Cerebellar cortex (tissue), 1 donor: ENCODE measurements at places on chromosomes 3 and 15.

- peak; percentile 26 for DNase-seq
These were observed 483.7 kb upstream of the SGO1 start for GRCh38 chr3:20669675-20670074.

- DNase-seq = no peak
These were observed 400.6 kb downstream of the ZBTB20 start for GRCh38 chr3:114746502-114746901.

- no peak for DNase-seq
These were observed 32.6 kb downstream of the PDCD6IP start for GRCh38 chr3:33831053-33831452.

- no peak for DNase-seq
These were observed 3.3 kb downstream of the BNIP2 start for GRCh38 chr15:59685737-59686297.

- peak; percentile 55 for DNase-seq
These were observed 52.5 kb downstream of the SH3BP5 start for GRCh38 chr3:15279671-15280402.

DNA sequence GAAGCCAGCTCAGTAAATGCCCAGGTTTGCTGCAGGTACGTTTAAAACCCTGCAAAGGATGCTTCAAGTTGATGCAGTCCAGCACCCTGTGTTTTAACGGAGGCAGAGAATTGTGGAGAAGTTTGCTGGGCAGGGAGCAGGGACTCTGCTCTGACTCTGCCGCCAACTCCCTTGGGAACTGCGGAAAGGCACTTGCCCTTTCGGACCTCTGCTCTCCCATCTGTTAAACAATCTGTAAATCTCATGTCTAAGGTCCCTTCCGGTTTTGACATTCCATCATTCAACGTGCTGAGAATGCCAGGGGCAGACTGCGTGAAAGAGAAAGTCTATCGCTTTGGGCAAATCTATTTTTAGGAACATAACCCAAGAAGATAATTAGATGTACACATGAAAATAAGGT is 184.5 kb downstream of the OPA1 start:
- no peak for DNase-seq

DNA sequence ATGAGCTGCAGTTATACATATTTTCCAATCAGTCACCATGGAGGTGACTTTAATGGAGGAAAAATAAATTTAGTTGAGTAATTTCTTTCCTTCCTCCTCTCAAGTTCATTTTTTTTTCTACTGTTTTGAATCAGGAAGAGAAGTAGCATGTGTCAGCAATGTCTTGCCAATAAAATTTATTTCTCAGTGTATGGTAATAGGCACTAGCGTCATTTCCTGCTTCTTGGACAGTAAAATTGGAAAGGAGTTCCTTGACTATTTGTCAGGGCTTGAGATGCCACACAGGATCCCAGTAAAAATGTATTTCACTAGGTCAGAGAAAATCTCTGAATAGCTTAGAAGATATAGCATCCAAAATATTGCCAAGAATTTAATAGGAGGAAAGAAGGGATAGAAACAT is 605.9 kb downstream of the ROBO1 start:
- no peak for DNase-seq

- no peak for DNase-seq
These were observed 215.3 kb downstream of the CPNE4 start for GRCh38 chr3:131819381-131820055.

DNA sequence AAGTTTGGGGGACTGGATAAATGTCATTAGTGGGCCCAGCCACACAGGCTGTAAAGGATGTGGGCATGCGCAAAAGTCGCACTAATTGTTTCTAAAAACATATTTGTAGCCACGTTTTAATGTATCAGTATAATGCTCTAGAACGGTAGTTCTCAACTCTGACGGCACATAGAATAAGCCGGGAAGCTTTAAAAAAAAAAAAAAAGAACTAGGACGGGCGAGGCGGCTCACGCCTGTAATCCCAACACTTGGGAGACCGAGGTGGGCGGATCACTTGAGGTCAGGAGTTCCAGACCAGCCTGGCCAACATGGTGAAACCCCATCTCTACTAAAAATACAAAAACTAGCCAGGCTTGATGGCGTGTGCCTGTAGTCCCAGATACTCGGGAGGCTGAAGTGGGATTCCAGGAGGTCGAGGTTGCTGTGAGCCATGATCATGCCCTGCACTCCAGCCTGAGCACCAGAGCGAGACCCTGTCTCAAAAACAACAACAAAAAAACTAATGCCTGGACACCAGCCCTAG is 618 bp upstream of the MON1A start:
- DNase-seq = no peak

DNA sequence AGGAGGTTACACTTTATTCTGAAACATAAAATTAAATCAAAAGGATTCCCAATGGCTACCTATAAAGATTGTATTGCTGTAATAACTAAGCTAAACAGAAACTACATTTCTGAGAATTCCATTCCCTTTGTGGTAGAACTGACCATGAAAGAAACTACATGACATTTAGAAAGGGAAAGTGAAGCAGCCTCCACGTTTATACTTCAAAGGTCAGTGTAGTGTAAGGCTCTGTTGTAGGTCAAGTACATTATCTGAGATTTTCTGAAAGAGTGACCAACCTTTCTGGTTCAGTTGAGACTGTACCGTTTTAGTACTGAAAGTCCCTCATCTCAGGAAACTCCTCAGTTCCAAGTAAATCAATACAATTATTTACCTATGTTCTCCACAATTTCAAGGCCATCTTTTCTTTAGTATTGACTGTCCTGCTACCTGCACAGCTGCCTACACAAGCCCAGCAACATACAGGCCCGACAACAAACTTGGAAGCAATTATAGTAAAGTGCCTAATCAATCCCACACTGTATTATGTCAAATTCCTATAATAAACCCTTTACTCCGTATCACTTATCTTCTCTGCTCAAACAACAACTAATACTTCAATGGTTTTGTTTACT is 343.0 kb downstream of the PLOD2 start:
- no peak for DNase-seq

GRCh38 chr15:72492733-72493132 is 18.6 kb downstream of the ARIH1 start:
- DNase-seq = no peak

- no peak for DNase-seq
These were observed 16.0 kb upstream of the GPR171 start for GRCh38 chr3:151219056-151219455.

DNA sequence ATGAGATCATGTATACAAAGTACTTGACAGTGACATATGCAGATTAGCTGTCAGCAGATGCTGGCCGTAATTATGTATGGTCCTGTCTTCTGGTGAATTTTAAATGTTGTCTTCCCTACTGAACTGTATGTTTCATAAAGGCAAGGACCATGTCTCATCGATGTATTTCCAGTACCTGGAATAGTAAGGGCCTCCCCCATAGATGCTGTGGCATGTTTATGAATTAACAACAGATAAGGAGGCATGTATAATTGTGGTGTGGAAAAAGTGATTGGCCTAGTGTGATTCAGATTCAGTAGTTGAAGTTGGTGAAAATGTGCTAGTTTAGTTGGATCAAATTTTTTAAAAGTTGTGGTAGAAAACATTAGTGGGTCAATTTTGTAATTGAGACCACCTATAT is 202.7 kb upstream of the SLC2A2 start:
- no peak for DNase-seq

DNA sequence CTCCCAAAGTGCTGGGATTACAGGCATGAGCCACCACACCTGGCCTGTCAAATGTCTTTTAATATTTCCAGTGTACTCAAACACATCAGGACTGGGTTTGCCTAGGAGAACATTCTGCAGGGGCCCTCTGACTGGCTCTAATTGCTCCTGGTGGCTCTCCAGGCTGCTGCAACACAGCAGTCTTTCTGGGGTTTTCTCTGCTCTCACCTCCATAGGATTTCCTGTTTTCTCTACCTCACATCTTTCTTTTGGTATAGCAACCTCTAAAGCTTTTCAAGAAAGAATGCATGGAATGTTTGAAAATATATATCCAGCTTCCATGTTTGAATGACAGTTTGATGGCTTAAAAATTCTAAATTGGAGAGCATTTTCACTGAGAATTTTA is 83.3 kb upstream of the IGSF10 start:
- DNase-seq = no peak

DNA sequence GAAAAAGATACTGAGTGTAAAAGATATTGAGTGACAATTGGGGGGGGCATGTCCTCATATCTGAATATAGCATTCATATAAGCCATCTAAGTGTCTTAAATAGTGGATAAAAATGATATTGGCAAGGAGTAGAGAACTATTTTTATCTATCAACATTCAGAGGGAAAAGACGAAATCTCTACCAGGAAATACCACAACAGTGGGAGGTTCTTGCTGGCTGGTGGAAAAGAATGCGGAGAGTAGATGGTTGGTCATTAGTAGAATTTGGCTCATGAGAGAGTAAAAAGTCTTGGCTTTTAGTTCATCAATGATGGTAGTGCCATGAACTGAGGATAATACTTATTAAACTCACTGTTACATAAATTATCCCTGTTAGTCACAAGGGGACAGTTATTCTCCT is 4.8 kb upstream of the TCF12 start:
- no peak for DNase-seq

DNA sequence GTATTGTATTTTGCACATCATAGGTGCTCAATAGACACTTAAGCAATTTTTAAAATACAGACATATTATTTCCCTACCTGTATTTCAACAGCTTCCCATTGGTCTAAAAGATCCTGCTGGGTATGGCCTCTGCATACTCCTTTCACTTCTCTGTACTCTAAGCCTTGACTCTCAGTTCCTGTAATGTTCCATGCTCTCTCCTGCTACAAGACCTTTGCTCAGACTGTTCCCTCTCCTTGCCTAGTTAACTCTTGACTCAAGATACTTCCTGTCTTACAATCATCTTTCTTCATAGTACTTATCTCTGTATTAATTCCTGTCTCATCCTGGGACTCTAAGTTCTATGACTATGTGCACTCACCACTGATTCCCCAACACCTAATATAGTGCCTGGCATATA is 1.7 kb downstream of the SCN11A start:
- DNase-seq = no peak

- no peak for DNase-seq
These were observed 7.2 kb downstream of the SPG11 start for GRCh38 chr15:44656298-44656697.

DNA sequence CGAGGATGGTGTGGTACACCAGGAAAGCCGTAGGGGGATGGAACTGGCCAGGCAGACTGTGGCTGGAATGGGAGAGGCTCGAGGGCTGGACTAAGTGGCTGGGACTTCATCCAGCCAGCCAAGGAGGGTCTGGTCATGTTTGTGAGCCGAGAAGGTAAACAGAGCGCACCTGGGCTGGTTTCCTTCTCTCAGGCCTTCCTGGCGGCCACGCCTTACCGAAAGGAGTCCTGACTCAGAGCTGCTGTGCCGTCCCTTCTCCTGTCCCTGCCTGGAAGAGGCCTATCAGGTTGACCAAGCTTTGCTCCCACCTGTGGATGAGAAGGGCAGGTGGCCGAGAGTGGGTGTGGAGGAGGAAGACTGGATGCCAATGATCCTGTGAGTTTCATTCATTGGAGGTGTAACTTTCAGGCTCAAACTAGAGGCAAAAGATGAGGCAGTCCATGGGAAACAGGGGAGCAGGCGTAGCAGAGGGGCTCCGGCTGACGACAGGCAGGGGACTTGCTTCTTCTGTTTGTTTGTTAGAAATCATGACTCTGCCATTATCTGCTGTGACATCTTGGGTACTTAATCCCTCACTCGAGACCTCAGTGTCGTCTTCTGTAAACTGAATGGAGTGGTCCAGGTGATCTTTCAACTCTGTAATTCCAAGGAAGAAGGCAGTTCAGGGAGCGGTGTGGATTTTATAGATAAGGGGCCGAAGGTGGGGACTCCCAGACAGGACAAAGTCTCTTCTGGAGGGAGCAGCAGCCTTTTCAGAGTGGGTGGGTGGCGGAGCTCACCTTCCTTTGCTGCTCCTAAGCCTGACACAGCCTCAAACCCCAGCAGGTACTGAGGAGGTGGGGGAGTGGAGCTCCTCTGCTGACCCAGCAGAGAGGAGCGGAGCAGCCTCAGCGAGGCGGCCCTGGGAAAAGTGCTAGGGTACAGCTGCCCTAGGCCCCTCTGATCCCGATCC is 71.8 kb upstream of the GATM start:
- no peak for DNase-seq

DNA sequence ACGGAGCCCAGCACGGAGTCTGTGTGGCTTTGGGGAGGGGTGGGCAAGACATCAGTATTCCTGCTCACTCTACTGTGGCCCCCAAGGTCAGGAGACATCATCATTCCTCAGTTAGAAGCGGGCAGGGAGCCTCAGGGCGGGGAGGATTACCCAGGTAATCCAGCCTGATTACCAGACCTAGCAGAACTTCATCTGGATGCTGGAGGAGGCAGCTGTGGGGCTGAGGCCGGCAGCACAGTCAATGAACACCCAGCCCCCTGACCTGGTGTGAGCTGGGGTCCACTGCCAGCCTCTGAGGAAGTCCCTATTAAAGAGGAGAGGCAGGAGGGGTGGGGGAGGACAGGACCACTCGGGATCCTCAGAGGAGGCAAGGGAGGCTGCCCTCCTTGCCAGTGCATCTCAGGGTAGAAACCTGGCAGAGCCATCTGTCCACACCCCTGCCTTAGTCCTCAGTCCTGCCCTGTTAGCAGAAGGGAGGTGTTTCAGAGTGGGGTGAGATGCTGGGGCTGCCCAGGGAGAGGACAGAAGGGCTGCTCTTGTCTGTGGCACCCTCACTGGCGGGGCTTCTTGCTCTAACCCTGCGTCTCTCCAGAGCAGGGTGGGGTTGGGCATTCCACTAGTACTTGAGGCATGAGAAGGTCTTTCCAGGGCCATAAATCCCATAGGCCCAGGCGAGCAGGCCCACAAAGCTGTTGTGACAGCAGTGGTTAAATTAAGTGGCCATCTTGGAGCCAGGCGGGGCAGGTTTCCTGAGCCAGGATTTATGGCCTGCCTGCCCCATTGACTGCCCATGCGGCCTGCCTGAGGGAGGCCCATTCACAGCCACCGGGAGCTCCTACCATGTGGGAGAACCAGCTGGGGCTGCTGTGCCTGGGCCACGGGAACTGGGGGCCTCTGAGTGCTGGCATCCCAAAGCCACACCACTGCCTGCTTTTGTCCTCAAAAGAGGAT is 82.1 kb downstream of the LINGO1 start:
- DNase-seq = no peak

GRCh38 chr3:131728898-131729642 is 226.3 kb upstream of the MRPL3 start:
- DNase-seq = no peak

- no peak for DNase-seq
These were observed 193.9 kb downstream of the XXYLT1 start for GRCh38 chr3:195076981-195077610.

GRCh38 chr3:190182418-190183043 is 61.8 kb upstream of the P3H2 start:
- DNase-seq = no peak

DNA sequence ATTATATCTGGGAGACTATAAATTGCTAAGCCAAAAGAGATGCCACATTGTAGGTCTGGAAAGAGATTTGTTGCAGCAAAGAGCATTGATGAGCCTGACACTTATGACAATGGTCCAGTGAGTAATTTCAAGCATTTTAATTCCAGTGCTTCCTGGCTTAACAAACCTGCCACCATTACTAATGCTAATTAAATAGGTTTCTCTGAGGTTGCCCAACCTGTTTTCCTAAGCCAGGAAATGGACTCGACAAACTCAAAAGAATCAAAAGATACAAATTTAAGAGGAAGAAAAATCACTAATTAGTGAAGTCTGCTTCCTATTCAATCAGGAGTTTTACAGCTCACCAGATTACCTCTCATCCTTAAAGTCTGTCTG is 36.7 kb upstream of the CTDSPL start:
- DNase-seq = no peak

- DNase-seq = no peak
These were observed 199.1 kb downstream of the CDIN1 start for GRCh38 chr15:36778531-36778930.
